ENCODE measurements at places on chromosomes 2 and 18. TPM values are rescaled to one million over a fixed set of nuclear protein-coding genes. Genes with fewer than 3 reads are reported as not detected.

DNA sequence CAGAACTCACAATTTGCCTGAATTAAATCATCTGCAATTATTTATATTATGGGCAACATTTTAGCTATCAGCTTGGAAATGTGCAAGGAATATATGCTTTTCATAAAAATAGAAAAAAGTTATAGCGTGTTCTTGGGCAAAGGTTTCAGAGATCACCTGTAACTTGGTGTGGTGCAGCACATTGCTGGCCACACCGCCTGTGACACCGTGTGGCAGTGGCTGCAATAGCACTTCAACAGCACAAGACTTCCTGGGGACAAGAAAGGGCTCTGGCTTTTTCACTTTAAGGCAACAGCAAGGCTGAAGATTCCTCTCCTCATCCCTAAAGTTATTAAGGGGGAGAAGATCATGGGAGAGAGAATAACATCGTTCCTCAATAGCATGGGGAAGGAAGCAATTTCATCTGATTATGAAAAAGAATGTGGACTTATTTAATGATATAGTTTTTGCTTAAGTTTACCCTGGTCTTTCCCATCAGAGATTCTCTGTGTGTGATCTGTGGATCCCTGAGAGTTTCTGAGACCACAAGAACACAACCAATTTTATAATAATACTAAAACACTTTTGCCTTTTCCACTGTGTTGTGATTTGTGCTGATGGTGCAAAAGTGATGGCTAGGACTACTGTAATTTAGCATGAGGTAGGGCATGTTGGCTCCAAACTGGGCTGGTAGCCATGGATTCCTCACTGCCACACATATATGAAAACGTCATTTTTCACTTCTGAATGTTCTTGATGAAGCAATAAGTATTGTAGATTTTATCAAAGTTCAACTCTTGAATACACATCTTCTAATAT, 15.0 kb upstream of the SERPINB3 start:
- H3K27ac ChIP-seq = no peak overlapping the region
- no peak for DNase-seq
- H3K4me3 ChIP-seq = no peak overlapping the region
- H3K36me3 ChIP-seq = peaks cover 3% of the 10 kb centered on the region

The INO80B gene
- total RNA-seq = 31.3 TPM

The HJURP gene
- 63.6 TPM for total RNA-seq

GRCh38 chr2:190765386-190766173, 115.0 kb upstream of the GLS start:
- peaks cover 2% of the 10 kb centered on the region for H3K27me3 ChIP-seq
- no peaks in the 10 kb centered on the region for H3K4me1 ChIP-seq
- no peak overlapping the region for H3K4me3 ChIP-seq

The CROCC2 gene
- not detected for total RNA-seq

The ACTR2 gene
- total RNA-seq = 217 TPM

DNA sequence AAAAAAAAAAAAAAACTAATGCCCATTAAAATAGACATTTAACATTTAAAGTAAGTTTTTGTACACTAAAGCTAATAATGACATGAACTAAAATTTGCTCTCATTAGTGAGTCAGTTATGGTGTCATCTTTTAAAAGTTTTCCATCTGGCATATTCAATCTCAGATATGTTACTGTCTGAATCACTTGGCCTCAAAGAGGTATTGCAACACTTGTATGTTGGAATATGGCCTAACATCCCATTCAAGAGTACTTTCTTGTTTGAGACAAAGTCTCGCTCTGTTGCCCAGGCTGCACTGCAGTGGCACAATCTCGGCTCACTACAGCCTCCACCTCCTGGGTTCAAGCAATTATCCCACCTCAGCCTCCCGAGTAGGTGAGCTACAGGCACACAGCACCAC, 169.7 kb downstream of the TMEM163 start:
- no peak overlapping the region for H3K4me3 ChIP-seq
- H3K4me1 ChIP-seq = peaks cover 13% of the 10 kb centered on the region
- no peak overlapping the region for H3K27ac ChIP-seq
- peaks cover 2% of the 10 kb centered on the region for H3K27me3 ChIP-seq
- no peak for DNase-seq

- no peaks in the 10 kb centered on the region for H3K27me3 ChIP-seq
- H3K36me3 ChIP-seq = peaks cover 36% of the 10 kb centered on the region
- DNase-seq = no peak
- H3K4me1 ChIP-seq = peaks cover 87% of the 10 kb centered on the region
- no peak overlapping the region for H3K4me3 ChIP-seq
Observed at GRCh38 chr2:150474326-150475074, 13.0 kb downstream of the RND3 start.

DNA sequence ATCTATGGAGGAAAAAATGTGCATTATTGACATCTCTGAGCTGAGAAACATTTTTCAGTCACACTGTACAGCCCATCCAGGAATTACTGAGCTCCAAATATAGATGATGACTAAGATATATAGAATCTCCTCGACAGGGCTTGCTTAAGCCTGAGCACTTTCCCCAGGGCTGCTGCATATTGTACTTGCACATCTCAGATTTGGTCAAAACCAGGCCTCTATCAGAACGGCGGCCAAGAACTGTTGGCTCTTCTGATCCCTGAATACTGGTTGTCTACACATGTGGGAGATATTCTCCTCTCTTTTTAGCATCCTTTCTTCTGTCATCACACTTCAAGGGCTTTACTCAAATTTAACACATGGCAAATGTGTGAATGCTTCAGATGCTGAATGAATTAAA, 201.5 kb upstream of the SLC35G4 start:
- H3K27ac ChIP-seq = no peak overlapping the region
- no peak for DNase-seq
- H3K36me3 ChIP-seq = no peaks in the 10 kb centered on the region
- H3K4me3 ChIP-seq = no peak overlapping the region
- no peaks in the 10 kb centered on the region for H3K27me3 ChIP-seq

Measured in neural crest cell (in vitro differentiated cells).